Camera-type eye (tissue), 1 donor: ENCODE measurements at places on chromosomes 2 and 18. TPM values are rescaled to one million over a fixed set of nuclear protein-coding genes. Genes with fewer than 3 reads are reported as not detected.

The MAPK4 gene
- 16.1 TPM for total RNA-seq

The ABCB11 gene
- total RNA-seq, result 0.38 TPM

The PRSS56 gene
- 9.6 TPM for total RNA-seq

The NR4A2 gene
- total RNA-seq, result 6.5 TPM

The TUBA3D gene
- total RNA-seq, result not detected
